ENCODE measurements at places on chromosomes 1 and 21.

DNA sequence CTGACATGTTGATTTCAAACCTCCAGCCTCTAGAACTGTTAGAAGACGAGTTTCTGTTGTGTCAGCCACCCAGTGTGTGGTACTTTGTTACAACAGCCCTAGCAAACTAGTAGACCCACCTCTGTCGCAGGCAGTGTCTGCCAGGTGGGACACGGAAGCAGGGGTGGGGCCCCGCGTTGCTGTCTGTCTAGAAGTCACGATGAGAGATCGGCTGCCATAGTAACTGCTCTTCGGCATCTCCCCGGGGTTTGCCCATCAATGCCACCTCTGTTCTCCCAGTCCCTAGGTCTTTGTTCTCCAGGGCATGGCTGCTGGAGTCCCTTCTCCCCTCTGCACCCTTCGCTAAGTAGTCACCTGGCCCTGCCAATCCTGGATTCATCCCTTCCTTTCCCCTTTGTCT, 15.2 kb upstream of the CLSTN1 start:
- DNase-seq = no peak

- DNase-seq = no peak
Observed at GRCh38 chr21:38780879-38781278, 24.9 kb upstream of the ETS2 start.

- no peak for DNase-seq
Observed at GRCh38 chr1:37724575-37724974, 32.3 kb downstream of the CDCA8 start.

DNA sequence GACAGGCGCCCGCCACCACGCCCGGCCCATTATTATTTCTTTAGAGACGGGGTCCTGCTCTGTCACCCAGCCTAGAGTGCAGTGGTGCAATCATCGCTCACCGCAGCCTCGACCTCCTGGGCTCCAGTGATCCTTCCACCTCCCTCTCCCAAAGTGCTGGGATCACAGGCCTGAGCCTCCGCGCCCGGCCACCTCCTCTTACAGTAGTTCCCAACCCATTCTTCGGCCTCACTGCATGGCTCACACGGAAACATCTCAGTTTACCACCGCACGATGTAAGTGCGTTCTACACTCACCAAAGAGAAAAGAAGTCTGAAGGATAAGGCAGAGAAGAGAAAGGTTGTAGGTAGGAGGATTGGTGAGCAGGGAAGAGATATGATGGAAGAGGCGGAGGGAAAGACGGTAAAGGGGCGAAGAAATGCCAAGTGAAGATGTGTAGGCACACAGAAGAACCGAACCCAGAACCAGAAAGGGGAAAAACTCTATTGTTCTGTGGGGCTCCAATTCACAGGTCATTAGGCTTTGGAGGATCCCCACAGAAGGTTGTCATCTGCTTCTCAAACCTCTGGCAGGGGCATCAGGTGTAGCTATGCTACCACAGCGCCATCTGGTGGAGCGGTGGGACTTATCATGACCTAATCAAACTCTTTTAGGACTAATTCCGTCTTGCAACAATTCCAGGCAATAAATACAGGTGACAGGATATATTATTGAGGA, 504.2 kb downstream of the SMYD3 start:
- DNase-seq = peak; percentile 59

- DNase-seq = no peak
Observed at GRCh38 chr21:15631342-15631741, 98.4 kb upstream of the USP25 start.

GRCh38 chr1:6025269-6026094, 20.2 kb upstream of the KCNAB2 start:
- no peak for DNase-seq

- DNase-seq = no peak
Observed at GRCh38 chr1:170461762-170462384, 70.1 kb upstream of the GORAB start.

DNA sequence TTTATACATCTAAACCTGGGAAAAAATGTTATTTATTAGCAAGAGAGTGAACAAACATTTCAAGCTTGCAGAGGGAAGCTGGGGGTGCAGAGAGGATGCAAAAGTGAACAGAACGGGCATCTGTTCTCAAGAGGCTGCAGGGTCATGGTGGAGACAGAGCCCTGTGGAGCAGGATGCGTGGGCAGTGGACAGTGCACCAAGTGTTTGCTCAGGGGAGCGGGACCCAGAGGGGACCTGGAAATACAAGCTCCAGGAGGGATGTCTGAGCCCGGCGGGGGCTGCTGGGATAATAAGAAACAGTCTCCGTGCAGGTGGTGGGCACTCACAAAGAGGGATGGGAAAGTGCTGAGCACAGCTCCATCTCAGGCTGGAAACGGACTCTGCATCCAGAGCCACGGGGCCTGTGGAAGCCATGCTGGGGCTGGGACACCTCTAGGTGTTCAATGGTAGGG, 105.3 kb upstream of the SLC45A1 start:
- DNase-seq = no peak

- no peak for DNase-seq
Observed at GRCh38 chr1:2027961-2028583, 8.9 kb downstream of the GABRD start.

DNA sequence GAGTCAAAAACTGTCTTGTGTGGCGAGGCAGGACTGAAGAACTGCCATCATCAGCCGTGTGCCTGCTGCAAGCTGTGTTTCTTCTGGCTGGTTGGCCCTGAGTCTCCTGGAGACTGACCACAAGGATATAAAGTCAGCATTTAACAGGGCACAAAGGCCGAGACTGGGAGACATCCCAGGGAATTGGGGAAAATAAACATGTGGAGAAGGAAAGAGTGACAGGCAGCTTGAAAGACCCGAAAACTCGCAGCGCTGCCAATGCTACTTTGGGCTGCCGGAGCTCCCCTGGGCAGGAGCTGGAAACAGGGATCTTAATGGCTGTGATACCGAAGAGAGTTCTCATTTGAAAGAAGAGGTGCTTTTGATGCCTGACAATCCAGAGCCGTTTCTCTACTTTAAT, 125.3 kb upstream of the HMGB4 start:
- no peak for DNase-seq

Measured in forelimb muscle (tissue), 1 donor.